ENCODE measurements at places on chromosomes 4 and X.
A peak's percentile ranks its signal among the peaks of the same experiment; 100 is the strongest.

DNA sequence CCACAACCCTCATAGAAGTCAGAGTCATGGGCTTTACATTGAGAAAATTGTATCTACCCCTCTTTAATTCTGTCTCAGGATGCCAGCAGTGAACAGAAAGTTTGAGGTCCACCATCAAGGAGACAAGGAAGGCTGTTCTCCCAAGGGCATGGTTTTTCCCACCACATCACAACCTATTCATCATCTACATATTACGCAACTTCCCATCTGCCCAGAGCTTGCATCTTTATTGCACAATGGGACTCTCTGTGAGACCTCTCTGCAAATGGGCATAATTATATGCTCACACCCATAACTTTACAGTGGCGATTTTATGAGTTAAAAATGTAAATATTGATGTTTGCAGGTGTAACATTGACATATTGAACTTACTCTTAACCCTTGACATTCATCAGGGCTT is 38.9 kb downstream of the PAGE2 start:
- no peak for DNase-seq

- no peak for DNase-seq
Measured at GRCh38 chrX:47633689-47634590, 4.2 kb upstream of the CFP start.

DNA sequence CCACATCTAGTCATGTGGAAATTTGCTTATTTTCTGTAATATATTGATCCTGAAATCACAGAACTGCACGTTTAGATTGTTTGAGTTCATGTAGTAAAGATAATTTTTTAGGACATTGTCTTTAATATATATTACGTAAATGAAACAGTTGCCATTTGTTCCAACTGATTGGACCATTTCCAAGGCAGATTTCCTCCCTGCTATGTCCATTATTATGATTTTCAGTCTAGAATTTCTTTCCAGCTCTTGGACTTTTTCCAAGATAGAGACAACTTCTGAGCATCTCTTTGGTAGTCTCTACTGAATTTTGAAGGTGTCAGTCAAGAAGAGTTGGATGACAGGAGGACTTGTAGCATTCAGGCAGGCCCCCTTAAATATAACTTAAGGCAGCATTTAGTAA is 94.6 kb downstream of the STIM2 start:
- DNase-seq: no peak

DNA sequence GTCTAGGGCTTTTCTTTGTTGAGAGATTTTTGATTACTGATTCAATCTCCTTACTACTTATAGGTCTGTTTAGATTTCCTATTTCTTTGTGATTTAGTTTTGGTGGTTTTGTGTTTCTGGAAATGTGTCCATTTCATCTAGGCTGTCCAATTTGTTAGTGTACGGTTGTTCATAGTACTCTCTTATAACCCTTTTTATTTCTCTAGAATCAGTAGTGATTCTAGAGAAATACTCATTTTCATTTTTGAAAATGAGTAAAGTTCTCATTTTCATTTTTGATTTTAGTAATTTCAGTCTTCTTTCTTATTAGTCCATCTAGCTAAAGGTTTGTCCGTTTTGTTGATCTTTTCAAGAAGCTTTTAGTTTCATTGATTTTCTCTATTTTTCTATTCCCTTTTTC is 7.5 kb downstream of the IL13RA1 start:
- no peak for DNase-seq

DNA sequence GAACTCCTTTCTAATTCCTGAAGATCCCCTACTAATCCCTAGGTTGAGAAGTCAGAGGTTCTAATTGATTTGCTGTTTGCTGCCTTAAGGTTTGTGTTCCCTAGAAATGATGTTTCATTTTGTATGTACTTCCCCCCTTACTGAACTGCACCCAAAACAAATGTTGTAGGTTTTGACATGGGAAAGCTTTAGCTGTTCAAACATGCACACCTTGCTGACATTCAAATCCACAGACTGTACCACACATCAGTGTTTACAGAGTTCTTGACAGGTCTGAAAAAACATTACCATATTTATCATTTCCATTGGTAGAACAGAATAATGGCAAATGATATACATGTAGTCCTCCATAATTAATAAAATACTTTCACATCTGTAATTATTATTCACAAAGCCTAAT is 18.2 kb downstream of the EGF start:
- DNase-seq: no peak

- DNase-seq: no peak
Measured at GRCh38 chrX:150897421-150898320, 797 bp downstream of the CD99L2 start.

DNA sequence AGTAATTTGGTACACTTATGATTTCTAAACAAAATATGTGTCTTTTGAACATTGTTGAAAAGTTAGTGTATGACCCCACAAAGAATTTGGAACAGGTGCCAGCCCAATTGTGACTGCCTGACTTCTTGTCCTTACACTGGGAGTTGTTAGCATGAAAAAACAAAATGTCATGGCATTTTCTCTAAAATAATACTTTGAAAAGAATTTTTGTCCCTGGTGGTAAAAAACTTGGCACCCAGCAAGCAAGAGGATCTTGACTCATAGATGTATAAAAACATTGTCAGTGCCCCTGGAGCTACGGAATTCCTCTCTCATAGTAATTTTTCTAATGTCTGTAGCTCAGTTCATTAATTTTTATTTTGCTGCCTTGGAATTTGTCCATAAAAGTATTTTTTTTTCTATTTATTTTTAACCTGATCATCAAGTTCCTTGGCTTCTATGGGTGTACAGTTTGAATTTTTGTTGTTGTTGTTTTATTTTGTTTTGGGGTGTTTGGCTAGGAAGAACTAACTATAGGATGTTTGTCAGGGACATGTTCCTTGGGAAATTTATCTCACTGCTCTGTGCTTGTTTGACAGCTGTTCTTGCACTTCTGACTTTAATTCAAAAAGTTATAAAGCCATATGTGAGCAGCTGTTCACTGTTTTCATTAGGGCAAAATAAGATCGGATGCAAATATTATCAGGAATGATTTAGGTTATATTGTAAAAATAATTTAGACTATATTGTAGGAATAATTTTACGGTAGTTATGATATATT is 95.4 kb upstream of the NUDT6 start:
- peak; percentile 26 for DNase-seq
